ENCODE measurements at places on chromosomes 6 and 20.

DNA sequence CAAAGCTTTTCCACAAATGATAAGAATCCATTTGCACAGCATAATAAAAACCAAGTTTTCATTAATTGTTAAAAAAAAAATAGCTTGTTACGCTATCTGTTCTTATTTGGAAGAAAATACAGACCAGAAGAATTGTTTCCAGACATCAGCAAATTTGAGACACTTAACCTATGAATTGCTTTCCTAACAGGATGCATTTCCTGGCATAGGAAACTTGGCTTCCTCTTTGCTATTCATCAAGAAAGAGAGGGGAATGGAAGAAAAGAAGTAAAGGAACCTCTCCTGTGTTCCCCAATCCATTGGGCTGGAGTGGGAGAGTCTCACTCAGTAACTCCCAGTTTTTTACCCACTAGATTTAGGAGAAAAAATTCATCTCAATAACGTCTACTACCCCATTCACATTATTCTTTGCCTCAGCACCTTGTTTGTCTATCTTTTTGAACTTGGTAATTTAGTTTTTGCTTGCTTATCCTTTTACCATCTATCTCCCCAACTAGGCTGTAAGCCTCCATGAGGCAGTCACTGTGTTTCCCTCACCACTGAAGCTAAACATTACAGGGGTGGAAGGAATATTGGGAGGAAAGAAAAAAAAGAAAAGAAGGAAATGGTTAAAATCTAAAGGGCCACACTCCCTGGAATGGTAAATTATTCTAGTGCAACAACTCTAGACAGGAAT, 150.3 kb downstream of the COL21A1 start:
- no peak for DNase-seq

- no peak for DNase-seq
Measured at GRCh38 chr20:53085720-53086119, 113.6 kb downstream of the TSHZ2 start.

GRCh38 chr20:58995461-58996225, 11.4 kb downstream of the CTSZ start:
- no peak for DNase-seq

DNA sequence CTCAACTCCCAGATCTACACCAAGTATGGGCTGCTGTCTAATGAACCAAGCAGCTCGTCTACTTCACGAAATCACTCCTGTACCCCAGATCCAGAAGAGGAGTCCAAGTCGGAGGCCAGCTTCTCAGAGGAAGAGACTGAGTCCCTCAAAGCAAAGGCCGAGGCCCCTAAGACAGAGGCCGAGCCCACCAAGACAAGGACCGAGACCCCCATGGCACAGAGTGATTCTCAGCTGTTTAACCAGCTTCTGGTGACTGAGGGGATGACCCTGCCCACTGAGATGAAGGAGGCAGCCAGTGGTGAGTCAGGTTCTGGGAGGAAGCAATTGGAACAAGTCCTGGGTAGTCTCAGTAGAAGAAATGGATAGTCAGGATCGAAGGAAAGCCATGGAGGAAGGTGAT, 5.8 kb downstream of the CUL9 start:
- no peak for DNase-seq

DNA sequence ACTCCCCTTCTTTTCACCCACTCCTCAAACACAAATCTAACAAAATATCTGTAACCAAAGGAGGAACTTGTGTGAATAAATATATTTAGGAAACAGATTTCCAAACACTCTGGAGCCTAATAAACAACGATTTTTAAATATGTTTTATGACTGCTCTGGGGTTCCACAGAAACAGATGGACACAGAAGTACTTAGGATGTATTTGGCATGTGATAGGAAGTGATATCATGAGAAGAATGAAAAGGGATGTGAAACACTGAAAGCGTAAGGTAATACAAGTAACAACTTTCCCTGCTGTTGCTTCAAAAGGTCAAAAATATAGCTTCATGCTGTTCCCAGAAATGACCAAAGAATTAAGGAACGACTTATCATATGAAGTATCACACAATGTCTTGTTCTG, 26.1 kb upstream of the ENPP1 start:
- no peak for DNase-seq

- DNase-seq = no peak
Measured at GRCh38 chr6:5556011-5556410, 294.7 kb downstream of the FARS2 start.
